ENCODE measurements at places on chromosomes 3 and 15.

- no peak for DNase-seq
These were observed 244.5 kb upstream of the SOX14 start for GRCh38 chr3:137519602-137520001.

DNA sequence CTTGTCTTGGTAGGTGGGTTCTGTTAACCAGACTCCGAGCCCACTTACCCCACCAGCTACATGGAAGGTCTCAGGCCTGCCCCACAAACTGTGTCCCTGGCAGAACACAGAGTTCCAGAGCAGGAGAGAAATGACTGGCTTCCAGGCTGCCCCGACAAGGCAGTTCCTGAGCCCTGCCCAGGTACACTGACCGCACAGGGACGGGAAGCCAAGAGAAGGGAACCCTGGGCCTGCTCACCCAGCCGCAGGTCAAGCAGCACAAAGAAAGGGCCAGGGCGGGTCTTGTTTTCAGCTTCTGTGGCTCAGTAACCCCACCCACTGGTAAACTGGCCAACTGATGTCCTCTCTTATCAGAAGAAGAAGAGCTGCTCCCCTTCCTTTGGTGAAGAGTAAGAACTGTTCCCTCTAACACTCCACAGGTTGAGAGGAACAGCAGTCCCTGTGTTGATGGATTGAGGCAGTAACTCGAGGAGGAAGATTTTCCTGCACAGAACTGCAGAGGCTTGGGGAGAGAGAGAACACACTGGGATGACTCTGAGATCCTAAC lies 68.4 kb downstream of the CRTC3 start:
- DNase-seq: peak; percentile 51

- no peak for DNase-seq
These were observed 154.5 kb upstream of the TBL1XR1 start for GRCh38 chr3:177351757-177352158.

GRCh38 chr3:189593581-189593980 lies 37.6 kb upstream of the TP63 start:
- no peak for DNase-seq

DNA sequence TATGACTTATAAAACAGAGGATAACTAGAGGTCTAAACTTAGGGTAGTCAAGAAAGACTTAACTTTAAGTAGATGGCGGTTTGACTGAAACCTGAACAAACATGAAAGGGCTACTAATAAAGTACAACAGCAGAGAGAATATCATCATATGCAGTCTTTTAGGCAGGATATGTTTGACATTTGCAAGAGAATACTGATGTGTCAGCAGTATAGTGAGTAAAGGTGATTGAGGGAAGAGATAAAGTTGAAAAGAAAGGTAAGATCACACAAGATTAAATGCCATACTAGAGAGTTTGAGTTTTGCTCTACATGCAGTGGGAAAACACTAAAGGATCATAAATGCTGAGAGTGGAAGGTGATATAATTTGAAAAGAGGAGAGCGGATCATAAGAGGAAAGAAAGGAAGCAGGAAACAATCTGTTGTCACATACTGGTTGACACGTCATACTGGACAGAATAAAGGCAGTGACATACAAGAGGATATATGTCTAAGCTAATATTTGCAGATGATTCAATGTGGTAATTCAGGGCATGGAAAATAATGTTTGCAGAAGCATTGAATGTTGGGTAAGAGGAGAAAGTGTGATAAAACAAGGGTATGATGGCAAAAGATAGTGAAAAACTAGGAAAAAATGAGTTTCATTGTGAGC lies 223.0 kb downstream of the EPHA6 start:
- DNase-seq: no peak
